NCI-H510A treated with DMSO at 0.1 percent for 48 hours (cell line): ENCODE measurements at places on chromosomes 5 and 9.

GRCh38 chr5:141686648-141687416 is 4.8 kb upstream of the ARAP3 start:
- DNase-seq, result no peak

DNA sequence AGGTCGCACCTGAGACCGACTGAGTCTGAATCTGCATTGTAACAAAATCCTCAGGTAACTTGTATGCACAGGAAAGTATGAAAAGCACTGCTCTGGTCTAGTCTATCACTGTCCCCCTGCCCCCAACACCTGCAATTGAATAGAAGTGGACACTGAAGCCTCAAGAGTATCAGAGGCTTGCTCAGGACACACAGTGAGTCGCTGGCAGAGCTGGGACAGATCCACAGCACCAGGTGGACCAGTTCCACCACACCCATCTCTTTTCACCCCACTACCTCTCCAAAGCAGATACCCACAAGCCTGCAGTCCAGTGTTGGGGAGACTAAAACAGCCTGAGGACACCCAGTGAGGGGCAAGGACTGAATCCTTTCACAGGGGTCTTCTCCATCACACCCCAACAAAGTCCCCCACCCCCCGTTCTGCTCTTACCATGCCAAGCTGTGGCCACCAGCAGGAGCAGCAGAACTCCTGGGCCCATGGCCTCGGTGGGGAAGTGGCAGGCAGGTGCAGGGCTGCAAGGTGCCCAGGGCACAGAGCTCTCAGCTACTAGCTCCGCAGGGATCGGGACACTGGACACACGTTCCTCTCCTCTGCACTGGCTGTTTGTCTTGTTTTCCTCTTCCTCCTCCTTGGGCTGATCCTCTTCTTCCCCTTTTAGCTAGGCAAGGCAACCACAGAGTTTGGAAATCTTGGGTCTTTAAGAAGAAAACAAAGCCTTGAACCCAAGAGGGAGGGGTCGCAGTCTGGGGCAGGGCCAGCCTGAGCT is at the start of gene CSF1R:
TSS of gene CSF1R (minus strand) at position 605 of the 766 bp plus-strand sequence. CDS start at position 478, 127 bp downstream.
- no peak for DNase-seq

DNA sequence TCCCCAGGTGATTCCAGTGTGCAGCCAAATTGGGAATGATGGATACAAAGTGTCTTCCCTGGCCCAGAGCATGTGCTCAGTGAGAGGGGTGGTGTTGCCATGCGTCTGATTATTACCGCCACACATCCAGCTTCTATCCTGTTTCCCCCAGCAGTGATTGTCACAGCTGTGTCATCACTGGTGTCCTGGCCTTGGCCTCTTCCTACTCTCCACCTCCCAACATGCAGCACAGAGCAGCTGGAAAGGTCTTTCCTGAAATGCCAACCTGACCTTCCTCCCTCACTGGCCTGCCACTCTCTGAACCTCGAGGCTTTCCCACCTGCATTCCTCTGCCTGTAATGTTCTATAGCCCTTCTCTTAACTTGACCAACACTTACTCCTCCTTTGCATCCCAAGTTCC is 60.0 kb downstream of the TMOD1 start:
- no peak for DNase-seq

DNA sequence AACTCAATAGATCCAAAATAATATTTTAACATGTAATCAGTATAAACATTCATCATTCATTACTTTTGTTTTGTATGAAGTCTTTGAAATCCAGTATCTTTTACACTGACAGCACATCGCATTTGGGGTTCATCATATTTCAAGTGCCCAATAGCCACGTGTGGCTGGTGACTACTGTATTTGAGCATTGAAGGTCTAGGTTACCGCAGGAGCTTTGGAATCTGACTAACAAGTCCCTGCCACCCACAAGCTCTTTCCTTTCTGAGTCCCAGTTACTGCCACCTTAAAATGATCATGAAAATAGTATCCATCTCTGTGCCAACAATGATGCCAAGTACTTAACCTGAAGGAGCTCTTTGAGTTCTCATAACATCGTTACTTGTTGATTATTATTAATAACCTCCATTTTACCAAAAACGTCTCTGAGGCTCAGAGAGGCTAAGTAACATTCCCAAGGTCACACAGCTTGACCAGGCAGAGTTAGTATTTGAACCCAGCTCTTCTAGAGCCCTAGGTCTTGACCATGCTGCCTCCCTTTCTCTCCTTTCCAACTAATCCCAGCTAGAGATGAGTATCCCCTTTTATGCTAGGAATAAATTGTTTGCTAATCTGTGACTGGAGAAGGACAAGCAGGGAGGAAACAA is 24.2 kb downstream of the ARHGEF37 start:
- DNase-seq, result no peak
